ENCODE measurements at places on chromosomes 7 and 10.
A peak's percentile ranks its signal among the peaks of the same experiment; 100 is the strongest.

- DNase-seq: no peak
Observed at GRCh38 chr10:103281753-103282152, 4.8 kb downstream of the INA start.

DNA sequence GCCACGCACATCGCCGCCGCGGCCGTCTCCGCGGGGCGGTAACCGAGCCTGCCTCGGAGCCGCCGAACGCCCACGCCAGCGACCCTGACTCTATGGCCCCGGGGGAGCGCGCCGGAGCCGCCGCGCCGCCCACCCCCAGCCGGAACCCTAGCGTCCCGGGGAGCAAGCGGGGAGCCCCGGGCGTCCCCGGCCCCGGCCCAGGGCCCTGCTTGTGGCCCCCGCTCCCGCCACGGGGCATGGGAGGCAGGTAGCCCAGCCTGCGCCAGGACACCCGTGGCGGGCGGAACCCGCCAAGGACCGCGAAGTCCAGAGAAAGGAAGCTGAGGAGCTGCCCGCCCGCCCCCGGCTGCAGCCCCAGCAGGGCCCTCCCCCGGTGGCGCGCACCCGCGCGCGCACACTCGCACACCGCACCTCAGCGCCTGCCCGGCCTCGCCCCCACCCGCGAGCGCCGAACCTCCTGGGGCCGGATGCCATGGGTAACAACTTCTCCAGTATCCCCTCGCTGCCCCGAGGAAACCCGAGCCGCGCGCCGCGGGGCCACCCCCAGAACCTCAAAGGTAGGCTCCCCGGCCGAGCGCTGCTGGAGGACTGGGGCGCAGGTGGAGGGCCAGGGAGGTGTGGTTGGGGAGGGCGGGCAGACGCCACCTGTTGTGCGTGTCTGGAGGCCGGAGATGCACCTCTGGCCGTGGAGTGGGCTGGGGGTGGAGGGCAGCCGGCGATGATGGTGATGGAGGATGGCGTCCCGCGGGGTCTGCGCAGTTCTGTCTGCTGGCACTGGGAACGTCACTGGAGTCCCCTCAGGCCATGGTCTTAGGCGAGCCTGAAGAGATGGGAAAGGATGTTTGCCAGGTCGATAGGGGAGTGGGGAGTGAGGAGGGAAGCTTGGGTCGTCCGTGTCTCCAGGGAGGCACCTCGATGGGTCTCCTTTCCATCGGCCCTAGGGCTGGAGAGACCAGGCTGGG is 692 bp downstream of the NEURL1 start:
- peak; percentile 45 for DNase-seq

- no peak for DNase-seq
Observed at GRCh38 chr10:6056411-6057135, 5.6 kb downstream of the IL2RA start.

GRCh38 chr10:131795761-131796160 is 105.0 kb upstream of the PPP2R2D start:
- DNase-seq: no peak

DNA sequence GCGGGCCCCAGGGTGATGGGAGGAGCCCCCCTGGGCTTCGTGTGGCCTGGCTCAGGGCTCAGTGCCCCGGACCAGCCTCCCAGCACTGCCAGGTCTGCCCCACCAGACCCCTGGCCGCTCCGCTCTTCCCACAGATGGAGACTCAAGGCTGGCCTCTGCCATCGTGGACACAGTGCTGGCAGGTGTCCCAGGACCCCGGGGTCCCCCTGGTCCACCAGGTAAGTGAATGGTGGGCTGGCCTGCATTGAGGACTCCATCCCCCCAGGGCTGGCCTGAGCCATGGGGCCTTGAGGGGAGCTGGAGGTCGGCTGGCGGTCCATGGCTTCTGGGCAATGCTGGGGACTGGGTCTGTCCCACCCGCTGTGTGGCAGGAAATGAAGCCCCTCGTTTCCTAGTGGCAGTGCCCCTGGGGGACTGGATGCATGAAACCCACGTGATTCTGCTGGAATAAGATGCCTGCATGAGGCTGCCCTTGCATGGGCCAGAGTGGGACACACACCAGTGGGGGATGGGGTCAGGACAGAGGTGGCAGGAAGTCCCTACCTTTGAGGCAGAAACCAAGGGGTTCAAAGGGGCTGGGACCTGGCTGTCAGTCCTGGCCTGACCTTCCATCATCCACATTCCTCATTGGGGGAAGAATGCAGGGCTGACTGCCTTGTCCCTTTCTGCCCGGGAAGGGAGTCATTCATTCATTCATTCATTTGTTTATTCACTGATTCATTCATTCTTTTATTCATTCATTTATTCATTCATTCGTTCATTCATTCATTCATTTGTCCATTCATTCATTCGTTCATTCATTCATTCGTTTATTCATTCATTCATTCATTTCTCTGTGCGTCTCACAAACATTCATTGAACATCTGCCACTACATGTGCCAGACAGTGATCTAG is 81.8 kb downstream of the MYL10 start:
- DNase-seq: no peak

DNA sequence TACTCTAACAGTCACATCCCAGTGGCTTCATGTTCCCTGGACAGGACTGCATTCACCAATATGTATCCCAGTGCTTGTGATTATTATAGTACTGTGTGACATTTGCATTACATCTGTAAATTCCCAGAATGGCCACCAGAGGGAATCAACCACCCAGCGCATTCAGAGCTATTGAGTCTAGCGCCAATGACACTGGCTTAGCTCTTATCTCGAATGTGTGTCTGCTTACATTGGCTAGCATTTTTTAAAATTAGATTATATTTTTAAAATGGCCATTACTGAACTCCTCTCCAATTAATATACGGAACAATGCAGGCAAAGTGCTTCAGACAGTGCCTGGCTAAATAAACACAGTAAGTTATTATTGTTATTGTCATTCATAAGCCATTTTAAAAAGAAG is 36.3 kb downstream of the TRIL start:
- peak; percentile 20 for DNase-seq

DNA sequence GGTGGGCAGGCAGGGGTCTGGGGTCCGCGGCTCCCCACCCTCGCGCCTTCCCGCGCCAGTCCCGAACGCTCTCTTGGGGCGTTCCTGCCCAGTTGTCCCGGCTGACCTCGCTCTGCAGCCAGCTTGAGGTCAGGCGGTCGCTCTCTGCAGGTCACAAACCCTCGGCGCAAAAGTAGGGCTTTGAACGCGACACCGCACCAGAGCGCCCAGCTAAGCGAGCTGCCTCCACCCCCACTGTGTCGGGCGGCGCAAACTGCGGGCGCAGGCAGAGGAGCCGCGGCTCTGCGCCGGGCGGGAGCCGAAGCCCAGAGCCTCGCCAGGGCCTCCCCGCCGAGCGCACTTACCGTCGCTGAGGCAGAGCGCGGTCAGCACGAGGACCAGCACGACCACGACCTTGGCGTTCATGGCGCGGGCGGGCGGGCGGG is 284 bp downstream of the CXCL12 start:
- peak; percentile 35 for DNase-seq

- DNase-seq: no peak
Observed at GRCh38 chr10:4046712-4047354, 261.8 kb upstream of the KLF6 start.

- DNase-seq: no peak
Observed at GRCh38 chr7:121103579-121103978, 115.1 kb downstream of the CPED1 start.

- DNase-seq: no peak
Observed at GRCh38 chr7:88321694-88322093, 15.0 kb upstream of the STEAP4 start.

GRCh38 chr7:110604885-110605284 is 486.0 kb upstream of the LRRN3 start:
- no peak for DNase-seq

GRCh38 chr10:1240341-1240775 is 184.2 kb downstream of the WDR37 start:
- DNase-seq: no peak

- DNase-seq: no peak
Observed at GRCh38 chr7:100130608-100131453, 4.1 kb downstream of the MBLAC1 start.

DNA sequence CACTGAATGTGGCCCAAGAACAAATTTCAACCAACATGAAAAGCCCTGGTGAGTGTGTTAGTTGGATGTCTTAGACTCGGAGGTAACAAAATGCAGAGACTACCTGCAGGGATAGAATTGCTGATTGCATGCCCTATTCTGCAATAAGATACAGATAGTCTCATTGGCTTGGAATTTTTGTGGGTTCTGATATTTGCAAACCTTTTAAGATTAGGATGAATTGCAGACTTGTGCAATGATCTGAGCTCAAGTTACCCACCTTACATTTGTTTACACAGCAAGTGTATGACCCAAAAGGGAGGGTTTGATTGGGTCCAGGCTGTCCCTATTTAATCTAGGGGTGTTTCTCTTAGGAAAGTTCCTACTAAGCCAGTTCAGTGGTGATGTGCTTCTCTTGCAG is 45.4 kb downstream of the GPR37 start:
- no peak for DNase-seq

DNA sequence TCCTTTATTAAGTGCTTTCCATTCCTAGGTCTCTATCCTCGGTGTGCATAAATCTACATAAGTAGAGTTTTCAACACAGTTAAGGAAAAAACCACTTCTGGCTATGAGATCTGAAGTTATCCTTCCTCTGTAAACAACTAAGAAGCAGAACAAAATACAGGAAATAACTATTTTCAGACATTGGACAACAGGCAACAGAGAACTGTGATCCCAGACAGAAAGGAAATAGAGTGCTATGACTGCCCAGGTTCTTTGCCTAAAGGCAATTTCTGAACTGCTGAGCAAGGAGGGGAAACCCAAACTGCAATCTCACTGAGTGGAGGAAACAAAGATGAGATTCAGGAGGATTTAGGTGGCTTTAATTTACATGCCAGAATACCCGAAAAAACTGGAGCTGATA is 285.4 kb downstream of the SNX13 start:
- no peak for DNase-seq
